ENCODE measurements at places on chromosomes 13 and 19.

DNA sequence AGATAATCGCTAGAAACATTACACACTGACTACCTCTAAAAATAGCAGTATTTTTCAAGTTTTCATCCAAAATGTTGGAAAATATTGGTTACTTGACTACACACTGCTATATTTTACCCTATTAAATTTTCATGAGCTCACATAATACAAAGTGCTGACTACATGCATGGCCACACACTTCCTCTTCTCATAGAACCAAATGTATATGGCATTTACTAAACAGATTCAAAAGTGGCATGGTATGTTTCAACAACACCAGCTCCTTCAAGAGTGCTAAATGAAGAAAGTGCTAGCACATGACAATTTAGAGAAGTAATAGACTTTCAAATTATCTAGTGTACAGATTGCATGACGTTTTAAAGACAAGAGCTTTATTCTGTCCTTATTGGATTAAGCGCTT lies 780.4 kb upstream of the SLITRK6 start:
- DNase-seq, result no peak

DNA sequence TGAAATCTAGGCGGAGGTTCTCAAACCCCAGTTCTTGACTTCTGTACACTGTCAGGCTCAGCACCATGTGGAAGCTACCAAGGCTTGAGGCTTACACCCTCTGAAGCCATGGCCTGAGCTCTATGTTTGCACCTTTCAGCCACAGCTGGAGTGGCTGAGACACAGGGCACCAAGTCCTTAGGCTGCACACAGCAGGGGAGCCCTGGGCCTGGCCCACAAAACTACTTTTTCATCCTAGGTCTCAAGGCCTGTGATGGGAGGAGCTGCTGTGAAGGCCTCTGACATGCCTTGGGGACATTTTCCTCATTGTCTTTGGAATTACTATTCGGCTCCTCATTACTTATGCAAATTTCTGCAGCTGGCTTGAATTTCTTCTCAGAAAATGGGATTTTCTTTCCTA lies 503.2 kb upstream of the PCDH20 start:
- DNase-seq, result no peak

- no peak for DNase-seq
Observed at GRCh38 chr19:18433015-18433691, 4.8 kb downstream of the ISYNA1 start.

DNA sequence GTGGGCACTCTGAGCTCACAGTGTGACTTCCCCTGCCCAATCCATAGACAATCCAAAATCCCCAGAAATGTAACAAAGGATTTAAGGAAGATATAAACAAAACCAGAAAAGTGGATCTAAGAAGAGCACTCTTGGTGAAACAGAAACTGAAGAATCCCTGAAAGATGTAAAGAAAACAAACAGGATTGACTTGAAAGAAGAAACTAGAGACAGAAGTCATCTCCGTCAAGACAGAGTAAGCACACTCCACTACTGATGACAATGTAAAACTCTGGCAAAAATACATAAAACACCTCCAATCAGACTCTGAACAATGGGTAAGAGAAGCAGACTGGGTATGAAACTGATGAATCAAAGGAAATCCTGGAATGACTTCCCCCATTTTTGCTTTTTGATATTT lies 13.5 kb downstream of the TUBGCP3 start:
- no peak for DNase-seq

GRCh38 chr13:113491418-113491883 lies 940 bp upstream of the DCUN1D2 start:
- no peak for DNase-seq

- DNase-seq, result no peak
Observed at GRCh38 chr13:70534466-70534865, 426.2 kb upstream of the KLHL1 start.

DNA sequence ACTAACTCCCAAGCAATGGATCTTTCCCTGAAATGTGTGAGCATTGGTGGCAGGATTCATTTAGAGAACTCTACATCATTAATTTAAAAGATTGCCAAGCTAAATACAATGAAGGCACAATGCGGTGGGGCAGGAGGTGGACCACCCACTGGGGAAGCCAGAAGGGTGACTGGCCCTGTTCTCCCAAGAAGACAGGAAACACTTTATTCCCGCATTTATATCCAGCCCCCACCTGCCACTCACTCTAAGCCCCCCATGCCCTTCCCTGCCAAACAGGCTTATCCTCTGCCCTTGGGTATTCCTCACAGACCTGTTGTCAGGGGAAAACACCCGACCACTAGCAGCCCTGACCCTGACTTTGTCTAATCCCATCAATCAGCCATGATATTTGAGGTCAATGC lies 189.1 kb upstream of the UBL3 start:
- no peak for DNase-seq

- no peak for DNase-seq
Observed at GRCh38 chr13:50033725-50034124, 18.5 kb downstream of the KCNRG start.

GRCh38 chr19:11611730-11612129 lies 14.4 kb downstream of the ZNF627 start:
- no peak for DNase-seq

DNA sequence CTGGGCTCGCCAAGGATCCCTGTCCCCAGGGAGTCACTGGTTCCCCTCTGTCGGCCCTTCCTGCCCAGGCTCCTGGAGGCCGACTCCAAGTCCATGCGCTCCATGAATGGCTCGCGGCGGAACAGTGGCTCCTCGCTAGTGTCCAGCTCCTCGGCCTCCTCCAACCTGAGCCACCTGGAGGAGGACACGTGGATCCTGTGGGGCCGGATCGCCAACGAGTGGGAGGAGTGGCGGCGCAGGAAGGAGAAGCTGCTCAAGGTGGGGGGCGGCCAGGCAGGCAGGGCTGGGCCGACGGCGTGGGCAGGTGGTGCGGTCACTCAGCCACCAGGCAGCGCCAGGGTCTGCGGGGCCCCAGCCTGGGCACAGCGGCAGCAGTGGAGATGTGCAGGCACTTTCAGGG lies 17.6 kb downstream of the EVI5L start:
- no peak for DNase-seq

DNA sequence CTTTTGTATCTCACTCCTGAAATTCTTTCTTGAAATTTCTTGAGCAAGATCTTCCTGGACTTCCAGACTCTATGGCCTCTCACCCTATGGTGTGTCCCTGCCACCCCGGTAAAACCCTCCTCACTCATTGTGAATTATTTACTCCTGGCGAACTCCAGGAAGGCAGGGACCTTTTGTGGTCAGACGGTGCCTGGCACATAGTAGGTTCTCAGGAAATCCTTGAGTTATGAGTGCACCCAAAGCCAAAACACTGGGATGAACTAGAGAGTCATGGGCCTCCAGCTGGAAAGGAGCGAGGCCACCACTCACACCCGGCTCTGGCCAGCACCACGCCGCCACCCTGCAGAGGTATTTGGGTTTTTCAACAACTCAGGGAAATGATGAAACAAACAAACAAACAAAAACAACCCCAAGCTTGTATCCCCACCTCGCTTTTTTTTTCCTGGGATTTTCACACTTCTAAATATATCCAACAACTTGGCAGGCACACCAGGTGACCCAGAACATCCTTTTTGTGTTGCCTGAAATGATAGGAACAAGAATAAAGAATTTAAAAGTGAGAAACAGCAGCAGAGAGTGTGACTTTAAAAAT lies 11.2 kb downstream of the HPN start:
- DNase-seq, result no peak

DNA sequence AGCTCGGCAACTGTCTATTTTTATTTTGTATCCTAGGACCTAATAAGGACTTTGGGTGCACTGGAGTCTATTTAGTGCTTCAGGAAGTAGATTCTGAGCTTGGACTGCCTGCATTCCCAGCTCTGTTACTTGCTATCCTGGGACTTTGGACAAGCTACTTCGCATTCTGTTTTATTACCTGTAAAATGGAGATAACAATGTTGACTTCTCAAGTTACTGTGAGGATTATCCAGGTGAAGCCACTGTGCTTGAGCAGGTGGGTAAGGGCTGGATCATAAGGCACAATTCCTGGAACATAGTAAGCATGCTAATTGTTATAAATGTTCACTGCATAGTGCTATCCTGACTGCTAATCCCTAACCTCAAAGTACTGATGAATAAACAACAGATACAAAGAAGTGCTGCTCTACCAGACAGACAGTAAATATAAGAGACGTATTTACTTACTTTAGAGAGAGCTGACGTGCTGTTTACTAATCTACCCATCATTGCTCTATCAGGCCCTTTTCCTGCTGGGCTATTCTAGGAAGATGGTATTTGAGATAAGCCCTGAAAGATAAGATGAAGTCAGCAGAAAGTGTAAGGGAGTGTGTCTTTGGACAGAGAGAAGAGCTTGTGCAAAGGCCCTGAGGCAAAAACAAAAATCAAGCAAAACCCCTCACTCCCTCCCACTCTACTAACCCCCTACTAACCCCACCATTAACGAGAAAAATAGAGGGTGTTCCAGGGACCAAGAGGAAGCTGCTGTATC lies 50.8 kb upstream of the FLT1 start:
- DNase-seq, result no peak

- no peak for DNase-seq
Observed at GRCh38 chr13:61700620-61701019, 285.0 kb upstream of the PCDH20 start.
